ENCODE measurements at places on chromosomes 12 and 14. TPM values are rescaled to one million over a fixed set of nuclear protein-coding genes. Genes with fewer than 3 reads are reported as not detected.

Gene ETNK1
- 37.6 TPM for total RNA-seq

Gene CFL2
- total RNA-seq, result 266 TPM

Gene NT5DC3
- 11.7 TPM for total RNA-seq

Gene OVCH1
- total RNA-seq, result 0.27 TPM

Gene LPAR5
- not detected for total RNA-seq

Gene ARL1
- total RNA-seq, result 122 TPM

Gene SLIRP
- 209 TPM for total RNA-seq

Gene ERP27
- total RNA-seq, result not detected

Gene TAS2R9
- total RNA-seq, result 0.09 TPM

DNA sequence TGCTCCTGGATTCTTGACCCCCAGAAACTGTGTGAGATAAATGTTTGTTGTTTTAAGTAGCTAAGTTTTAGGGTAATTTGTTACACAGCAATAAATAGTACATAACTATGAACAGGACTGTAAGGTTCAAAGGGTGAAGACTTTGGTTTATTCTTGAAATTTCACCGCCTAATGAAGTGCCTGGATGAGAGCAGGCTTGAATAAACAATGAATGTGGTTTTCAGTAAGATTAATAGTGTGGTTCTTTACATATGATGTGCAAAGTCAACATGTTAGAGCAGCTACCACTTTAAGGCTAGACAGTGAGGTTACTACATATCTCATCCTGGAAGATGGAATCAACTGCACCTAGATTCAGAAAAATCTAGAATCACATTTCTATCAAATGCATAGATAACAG, 145.2 kb upstream of the BTG1 start:
- no peak for DNase-seq

- no peak for DNase-seq
Observed at GRCh38 chr12:66859751-66860440, 181.0 kb upstream of the GRIP1 start.

GRCh38 chr14:75905147-75905904, 76.5 kb downstream of the TGFB3 start:
- peak; percentile 62 for DNase-seq

DNA sequence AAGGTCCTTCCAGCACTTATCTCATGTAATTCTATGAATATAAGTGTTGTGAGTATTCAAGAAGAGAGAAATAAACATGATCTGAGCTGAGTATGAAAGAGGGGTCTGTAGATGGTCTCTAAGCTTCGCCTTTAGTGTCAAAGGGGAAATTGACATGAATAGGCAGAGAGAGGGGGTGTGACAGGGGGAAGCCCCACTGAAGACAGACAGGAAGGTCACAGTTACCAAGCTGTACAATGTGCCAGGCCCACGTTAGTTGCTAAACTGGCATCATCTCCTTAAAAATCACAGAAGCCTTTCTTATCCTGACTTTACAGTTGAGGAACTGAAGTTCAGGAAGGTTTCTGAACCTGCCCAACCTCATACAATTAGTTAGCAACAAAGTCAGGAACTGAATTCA, 7.6 kb downstream of the ARHGEF40 start:
- no peak for DNase-seq

DNA sequence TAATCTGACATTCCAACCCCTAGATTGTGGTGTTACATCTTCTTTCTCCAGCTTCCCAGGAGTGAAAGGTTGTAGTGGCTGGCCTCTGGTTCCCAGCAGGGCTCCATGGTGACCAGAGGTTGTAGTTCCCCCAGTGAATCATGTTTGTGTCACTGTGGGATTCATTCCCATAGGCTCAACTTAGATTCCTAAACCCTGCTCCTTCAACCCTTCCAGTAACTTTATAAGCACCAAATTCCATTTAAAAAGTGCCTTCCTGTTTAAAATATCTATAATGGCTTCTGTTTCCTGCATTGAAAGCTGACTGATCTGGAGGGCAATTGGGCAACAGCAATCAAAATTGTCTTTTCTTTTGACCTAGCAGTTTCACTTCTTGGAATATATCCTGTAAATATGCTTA, 40.5 kb upstream of the TBC1D15 start:
- peak; percentile 28 for DNase-seq

DNA sequence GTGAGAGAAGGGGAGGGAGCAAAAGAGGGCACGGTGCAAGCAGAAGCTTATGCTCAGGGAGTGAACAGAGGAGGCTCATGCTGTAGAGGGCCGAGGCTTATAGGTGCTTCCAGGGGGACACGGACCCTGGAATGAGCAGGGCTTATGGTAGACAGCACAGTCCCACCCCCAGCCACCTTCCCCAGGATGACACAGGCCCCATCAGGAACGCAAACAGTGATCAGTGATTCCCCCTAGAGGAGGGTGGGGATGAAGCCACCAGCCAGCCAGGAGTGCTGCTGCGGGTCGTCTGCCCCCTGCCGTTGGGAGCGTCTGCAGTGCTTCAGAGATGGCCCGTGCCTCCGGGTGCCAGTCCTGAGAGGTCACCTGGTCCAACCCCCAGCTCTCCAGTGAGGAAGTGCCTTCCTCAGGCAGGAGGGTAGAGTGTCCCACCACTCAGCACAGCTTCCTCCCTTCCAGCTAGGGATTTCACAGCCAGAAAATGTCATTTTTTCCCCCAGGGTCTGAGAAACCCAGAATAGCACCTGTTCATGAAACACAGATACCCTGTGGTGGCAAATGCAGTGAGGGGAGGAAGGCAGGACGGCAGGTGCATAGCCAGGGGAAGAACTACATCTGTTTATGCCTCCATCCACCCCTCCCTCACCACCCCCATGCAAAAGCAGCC, 60.7 kb downstream of the SLC6A12 start:
- DNase-seq, result peak; percentile 9

DNA sequence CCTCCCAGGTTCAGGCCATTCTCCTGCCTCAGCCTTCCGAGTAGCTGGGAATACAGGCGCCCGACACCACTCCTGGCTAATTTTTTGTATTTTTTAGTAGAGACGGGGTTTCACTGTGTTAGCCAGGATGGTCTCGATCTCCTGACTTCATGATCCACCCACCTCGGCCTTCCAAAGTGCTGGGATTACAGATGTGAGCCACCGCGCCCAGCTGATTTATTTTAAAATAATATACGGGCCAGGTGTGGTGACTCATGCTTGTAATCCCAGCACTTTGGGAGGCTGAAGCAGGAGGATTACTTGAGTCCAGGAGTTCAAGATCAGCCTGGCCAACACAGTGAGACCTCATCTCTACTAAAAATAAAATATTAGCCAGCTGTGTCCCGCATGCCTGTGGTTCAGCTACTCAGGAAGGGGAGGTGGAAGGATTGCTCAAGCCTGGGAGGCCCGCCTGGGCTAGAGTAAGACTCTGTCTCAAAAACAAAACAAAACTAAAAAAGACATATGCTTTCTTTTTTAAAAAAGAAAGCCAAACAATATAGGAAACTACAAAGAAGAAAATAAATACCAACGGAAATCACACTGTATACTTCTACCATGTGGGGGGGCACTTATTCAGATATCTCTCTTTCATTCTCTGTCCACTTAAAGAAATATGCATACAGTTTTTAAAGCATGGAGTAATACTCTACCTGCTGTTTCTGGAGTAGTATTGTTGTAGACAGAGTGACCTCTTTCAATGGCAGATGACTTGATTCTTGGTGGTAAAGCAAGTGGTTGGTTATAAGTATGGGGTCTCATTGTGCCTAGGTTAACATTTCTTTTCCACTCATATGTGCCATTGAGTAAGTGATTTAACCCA, 930 bp upstream of the MIA2 start:
- peak; percentile 83 for DNase-seq

DNA sequence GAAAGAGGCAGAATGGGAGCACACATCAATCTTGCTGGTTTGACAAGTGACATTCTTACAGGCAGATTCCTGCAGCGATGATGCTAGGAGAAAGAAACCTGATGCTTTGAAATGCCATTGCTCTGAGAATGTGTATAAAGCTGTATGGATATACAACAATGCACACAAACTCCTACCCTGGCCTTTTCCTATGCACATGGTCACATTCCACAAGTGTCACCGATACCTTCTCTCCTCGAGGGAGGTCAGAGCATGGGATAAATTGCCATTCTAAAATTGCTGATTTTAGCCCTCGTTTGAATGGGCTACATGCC, 11.9 kb downstream of the FGF6 start:
- no peak for DNase-seq

DNA sequence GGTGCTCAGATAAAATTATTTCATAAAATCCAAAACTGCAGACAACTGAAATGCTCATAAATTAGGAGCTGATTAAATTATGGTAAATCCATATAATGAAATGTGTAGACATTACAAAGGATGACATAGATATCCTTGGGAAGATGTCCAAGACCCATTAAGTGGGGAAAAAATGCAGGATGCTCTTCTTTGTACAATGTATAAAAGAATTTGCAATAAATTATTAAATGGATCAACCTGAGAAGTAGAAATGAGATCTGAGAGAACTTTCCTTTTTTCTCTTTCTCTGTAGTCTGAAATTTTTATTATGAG, 336.4 kb upstream of the E2F7 start:
- no peak for DNase-seq

- DNase-seq, result no peak
Observed at GRCh38 chr12:132018193-132018916, 68.6 kb downstream of the EP400 start.

DNA sequence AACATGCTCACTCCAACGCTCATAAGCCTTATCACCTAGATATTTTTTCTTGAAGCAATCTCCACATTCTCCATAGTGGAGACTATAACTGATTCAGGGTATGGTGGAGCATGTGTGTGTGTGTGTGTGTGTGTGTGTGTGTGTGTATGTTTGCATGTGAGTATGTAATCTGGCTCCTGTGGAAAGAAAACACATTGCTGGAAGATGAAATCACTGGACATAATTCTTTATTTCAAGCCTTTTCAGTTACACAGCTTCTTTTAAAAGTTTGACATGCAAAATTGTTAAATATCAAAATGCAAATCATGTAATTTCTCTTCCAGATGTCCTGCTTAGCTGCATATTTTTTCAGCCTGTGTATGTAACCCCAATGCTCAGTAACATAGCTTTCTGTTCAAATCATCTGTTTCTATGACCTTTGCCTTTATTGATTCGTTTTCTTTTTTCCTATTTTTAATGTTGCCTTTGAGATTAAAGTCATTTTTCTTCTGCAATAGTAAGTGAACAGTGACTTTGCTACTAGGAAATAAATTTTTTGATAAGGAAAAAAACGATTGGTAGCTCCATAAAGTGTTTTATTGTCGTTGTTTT, 80.5 kb upstream of the BTG1 start:
- peak; percentile 45 for DNase-seq

GRCh38 chr12:111149299-111149698, 219.6 kb downstream of the PHETA1 start:
- DNase-seq, result no peak

DNA sequence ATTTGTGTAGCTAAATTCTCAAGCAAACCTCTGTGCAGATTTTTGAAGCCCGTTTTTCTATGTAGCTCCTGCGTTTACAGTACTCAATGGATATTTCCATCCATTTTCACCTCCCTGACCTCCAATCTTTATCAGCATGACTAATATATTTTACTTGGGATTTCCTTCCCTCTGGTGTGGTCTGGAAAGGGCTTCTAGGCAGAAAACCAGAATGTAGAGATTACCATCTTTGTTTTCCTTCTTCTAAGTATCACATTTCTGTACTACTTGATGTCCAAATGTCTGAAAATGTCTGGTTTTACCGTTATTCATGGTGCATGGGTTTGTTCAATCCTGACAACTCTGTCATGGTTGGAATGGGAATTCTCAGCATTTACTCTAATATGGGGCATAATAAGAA, 907.6 kb upstream of the FLRT2 start:
- no peak for DNase-seq

- no peak for DNase-seq
Observed at GRCh38 chr14:98345161-98345560, 926.8 kb downstream of the BCL11B start.

- DNase-seq, result no peak
Observed at GRCh38 chr14:22491683-22492621, 97.1 kb downstream of the DAD1 start.

GRCh38 chr12:107580750-107581618, 104.6 kb upstream of the PWP1 start:
- no peak for DNase-seq

GRCh38 chr12:12334367-12335040, 15.5 kb downstream of the MANSC1 start:
- DNase-seq, result peak; percentile 49

DNA sequence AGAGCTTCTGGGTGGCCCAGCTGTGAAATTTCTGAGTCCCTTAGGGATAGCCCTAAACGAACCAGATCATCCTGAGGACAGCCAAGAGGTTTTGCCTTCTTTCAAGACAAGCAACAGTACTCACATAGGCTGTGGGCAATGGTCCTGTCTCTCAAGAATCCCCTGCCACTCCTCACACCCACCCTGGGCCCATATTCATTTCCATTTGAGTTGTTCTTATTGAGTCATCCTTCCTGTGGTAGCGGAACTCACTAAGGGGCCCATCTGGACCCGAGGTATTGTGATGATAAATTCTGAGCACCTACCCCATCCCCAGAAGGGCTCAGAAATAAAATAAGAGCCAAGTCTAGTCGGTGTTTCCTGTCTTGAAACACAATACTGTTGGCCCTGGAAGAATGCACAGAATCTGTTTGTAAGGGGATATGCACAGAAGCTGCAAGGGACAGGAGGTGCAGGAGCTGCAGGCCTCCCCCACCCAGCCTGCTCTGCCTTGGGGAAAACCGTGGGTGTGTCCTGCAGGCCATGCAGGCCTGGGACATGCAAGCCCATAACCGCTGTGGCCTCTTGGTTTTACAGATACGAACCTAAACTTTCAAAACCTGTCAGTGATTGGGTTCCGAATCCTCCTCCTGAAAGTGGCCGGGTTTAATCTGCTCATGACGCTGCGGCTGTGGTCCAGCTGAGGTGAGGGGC, 38.9 kb downstream of the DAD1 start:
- peak; percentile 35 for DNase-seq

DNA sequence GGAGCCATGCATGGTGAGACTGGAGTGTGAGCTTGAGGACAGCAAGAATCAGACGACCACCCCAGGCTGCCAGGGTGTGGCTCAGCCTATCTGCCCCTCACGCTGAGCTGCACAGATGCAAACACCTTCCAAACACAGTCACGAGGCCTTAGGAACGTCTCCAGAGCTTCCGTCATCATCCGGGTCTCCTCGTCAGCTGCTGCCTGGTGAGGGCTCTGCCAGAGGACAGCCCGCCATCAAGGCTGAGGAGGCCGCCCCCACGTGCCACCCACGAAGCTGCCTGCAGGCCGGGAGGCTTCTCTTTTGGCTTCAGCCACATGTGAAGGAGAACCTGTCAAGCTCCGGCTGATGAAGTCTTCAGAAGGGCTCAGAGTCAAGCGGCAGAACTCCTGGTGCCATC, 13.4 kb downstream of the DDX51 start:
- no peak for DNase-seq

GRCh38 chr12:120599672-120600552, 18.7 kb upstream of the POP5 start:
- DNase-seq, result no peak

DNA sequence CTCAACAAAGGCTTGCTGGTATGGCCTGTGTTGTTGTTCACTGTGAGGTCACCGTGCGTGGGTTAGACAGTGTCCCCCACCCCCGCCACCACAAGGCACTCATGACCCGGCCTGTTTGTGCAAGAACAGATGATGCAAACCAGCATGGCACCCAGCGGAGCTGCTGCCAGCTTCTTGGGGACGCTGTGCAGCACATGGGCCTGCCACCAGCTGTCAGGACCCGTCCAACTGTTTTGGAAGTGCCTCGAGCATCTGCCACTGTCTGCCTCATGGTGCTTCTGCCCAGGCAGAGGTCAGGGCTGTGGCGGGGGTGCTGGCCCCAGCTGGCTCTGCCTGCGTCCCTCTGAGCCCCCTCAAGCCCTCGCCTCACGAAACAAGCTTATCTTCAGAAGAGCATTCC, 1.5 kb downstream of the ASB2 start:
- no peak for DNase-seq
